ENCODE measurements at places on chromosomes 2 and 18.

DNA sequence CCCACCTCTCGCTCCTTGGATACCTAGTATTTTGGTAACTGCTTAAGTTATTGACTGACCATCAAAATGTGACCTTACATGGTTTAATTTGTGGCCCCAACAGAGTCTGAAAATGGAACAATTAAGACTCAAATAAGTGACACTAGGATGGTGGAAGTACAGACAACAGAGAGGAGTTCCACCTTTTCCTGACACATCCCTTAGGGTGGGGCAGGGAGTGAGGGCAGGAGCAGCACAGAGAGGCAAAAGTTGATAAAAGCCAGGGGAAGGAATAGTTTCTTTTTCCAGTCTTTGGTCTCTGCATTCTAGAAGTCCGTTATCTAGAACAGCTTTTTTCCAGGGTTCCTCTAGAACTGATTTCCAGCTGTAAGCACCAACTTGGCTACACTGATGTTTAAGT, 32.2 kb downstream of the FTCDNL1 start:
- DNase-seq: no peak

DNA sequence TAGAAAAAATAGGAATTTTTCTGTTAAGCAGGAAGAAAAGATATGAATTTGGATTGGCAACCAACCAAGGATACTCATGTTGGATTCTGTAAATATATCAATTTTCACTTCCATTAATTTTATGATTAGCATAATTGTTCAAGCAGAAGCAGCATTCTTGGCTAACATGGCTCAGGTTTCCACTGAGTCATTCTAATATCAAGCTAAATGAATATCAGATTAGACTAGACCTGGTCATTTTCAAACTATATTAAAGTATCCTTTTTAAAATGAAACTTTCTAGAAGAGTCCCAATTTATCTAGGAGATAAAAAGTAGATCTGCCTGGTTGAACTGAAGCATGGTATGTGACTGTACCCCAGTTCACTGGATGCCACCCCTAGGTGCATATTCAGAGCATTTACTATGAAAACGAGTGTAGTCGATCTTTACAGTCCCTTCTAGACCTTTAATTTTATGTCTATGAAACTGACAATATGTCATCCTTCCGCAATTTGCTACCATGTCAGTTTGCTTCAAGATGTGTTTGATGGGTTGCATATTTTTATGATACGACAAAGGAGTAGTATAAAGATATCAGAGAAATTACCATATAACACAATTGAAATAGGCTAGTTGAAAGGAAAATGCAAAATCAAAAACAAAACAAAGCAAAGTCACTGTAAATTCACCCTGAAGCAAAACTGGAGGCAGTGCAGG, 704.9 kb downstream of the ERBB4 start:
- DNase-seq: no peak

DNA sequence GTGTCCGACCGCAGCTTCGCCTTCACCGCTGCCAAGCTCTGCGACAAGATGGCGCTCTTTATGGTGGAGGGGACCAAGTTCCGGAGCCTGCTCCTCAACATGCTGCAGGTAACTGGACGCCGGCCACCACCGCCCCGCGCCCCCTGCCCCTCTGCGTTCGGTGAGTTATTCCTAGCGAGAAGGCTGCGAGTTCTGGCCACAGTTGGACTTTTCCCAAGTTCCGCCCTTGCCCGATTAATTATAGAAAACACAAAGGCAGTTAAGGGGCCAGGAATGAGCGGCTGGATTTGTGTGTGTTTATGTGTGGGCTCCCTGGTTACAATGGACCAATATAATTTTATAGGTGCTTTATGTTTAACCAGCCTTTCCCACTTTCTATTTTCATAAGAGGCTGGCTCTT, 189.2 kb downstream of the SMAD7 start:
- DNase-seq: no peak

DNA sequence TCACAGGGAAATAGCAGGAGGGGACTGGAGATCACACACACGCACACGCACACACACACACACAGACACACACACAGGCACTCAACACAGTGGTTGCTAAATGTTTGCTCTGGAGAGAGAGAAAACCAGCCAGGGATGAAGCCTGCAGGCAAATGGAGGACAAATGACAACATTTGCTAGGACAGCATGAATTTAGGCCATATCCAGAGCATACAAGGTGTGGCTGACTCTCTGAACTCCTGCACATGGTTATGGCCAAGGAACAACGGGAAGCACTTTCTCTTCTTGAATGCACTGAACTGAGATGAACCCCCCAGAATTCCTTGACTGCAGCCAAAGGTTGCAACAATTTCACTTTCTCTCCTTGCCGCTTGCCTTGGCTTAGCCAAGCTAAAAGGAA, 230.0 kb upstream of the RASGRP3 start:
- DNase-seq: no peak

- DNase-seq: no peak
These were observed at the start of gene PKDCC for GRCh38 chr2:42047488-42048298. Gene PKDCC, plus strand, starts transcription at chr2:42048021. Its CDS starts 179 bp downstream, at chr2:42048200.

DNA sequence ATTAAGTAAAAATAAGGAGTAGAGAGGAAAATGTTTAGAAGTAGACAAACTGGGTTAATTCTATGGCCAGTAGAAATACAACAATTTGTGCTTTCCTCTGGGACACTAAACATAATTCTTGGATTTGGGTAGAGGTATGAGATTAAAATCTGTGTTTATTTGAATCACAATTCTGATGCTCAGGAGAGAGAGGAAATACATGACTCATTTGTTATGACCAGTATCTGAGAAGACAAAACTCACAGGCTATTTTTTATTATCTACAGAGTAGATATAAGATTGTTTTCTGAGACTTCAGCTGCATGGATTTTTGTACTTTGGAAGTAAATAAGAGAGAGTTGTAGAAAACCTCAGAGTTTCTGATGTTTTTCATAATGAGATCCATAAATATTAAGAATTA, 315.7 kb upstream of the CWC22 start:
- DNase-seq: no peak

- DNase-seq: no peak
These were observed 275.3 kb downstream of the GALR1 start for GRCh38 chr18:77524909-77525308.

GRCh38 chr2:235021752-235022151, 69.9 kb downstream of the SH3BP4 start:
- no peak for DNase-seq

GRCh38 chr2:3233877-3234276, 143.7 kb downstream of the EIPR1 start:
- no peak for DNase-seq

DNA sequence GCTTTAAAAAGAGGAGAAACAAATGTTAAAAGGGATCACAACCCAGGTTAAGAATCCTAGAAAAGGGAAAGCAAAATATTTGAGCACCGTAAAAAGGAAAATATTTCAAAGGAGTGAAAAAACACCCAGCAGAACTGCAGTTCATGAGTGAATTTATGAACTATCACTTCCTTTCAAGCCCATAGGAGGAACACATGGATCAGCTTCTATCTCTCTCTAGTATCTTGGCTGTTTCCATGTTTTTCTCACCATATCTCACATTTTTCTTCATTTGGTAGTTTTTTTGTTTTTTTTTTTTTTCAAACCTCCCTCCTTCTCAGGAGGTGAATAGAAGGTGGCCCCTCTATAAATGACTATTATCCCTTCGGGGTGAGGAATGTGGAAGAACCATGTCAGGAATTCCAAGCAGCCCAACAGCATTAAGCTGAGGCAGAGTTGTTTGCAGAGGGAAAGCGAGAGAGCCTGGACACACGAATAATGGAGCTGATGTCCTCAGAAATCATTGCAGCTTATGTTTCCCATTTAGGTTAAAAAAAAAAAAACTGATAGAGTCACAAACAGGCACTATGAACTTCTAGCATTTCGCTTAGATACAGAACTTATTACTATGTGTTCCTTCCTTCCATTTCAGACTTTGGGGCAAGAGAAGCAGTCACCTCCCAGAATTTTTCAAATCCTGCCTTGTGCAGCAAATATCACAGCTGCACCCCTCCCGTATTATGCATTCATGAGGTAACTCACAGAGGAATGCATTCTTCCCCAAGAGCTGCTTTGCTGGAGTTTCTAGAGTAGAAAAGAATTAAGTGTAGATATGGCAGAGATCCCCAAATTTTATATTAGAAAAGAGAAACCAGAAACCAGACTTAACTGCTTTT, 315.6 kb downstream of the IRS1 start:
- no peak for DNase-seq

DNA sequence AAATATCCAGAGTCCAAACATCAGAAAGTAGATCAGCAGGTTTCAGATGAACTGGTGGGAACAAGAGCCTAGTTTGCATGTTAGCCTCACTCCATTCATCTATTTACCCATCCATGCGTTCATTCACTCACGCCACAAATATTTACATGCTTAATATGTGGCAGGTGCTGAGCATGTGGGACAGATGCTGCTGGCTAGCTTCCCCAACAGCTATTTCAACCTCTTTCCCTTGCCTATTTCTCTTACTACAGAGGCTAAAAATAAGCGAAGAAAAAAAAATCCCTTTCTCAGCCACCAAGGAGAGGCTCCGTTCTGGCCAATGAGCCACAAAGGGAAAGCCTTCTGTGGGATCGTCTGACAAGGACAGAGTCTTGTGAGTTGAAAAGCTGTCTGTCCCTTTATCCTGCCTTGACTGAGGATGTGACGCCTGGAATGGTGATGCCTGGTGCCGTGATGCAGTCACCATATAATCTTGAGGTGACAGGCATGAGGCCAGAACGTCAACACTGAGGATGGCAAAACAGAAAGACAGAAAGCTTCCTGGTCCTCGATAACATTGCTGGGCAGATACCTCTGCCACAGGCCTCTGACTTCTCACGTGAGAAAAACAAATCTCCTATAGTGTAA, 78.2 kb downstream of the KCTD1 start:
- no peak for DNase-seq

DNA sequence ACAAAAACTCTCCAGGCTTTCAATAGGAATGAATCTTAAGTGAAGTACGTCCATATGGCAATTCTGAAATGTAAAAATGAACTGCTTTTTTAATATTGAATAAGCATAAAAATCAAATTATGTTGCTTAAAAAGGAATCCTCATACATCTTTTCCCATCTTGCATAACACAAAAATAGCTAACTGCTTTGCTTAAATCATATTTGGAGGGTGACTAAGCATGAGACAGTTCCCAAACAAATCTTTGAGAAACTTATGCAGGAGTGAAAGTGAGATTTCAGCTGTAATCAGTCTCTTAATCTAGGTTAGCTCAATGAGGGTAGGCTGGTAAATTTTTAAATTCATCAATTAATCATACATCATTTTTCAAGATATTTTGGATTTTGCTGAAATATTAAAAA, 111.5 kb downstream of the MBD5 start:
- DNase-seq: no peak

GRCh38 chr2:230812033-230812432, 52.7 kb upstream of the ITM2C start:
- DNase-seq: no peak

DNA sequence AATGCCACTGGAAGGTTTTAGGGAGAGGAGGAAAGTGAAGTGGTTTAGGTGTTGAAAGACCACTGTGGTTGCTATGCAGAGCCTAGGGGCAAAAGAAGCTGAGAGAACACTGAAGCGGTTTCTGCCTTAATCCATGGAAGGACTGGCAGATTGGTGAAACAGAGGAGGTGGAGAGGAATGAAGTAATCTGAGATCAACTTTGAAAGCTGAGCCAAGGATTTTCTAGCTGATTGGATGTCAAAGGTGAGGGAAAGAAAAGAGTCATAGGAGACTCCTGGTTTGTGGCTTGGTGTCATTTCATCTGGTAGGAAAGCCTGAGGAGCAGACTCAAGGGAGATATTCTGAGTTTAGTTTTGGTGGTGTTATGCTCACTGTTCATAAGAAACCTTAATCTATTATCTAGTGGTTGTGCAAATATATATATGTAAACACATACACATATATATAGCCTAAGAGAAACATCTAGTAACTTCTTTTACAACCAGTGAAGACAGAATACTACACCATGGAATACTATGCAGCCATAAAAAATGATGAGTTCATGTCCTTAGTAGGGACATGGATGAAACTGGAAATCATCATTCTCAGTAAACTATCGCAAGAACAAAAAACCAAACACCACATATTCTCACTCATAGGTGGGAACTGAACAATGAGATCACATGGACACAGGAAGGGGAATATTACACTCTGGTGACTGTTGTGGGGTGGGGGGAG, 134.1 kb upstream of the CREB1 start:
- no peak for DNase-seq

DNA sequence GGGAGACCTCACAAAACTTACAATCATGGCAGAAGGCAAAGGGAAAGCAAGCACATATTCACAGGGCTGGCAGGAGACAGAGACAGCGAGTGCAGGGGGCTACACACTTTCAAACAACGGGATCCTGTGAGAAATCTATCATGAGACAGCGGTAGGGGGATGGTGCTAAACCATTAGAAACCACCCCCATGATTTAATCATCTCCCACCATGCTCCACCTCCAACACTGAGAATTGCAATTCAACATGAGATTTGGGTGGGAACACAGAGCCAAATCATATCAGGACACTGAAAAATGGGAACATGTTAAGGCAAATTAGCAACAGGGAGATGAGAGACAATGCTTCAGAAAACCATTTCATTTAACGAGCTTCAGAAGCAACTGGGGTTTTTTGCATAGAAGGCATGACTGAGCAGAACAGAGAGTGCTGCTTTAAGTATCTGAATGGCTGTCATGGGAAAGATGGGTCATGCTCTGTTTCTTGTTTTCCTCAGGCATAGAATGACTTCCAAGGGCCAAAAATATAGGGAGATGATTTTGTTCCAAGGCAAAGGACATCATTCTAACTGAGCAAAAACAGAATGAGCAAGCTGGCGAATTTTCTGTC, 100.8 kb upstream of the MAP2 start:
- DNase-seq: no peak

GRCh38 chr2:221641181-221641871, 69.2 kb upstream of the EPHA4 start:
- DNase-seq: no peak

GRCh38 chr2:105468582-105469042, 69.8 kb upstream of the FHL2 start:
- DNase-seq: no peak

GRCh38 chr2:25674077-25674362, 643 bp upstream of the DTNB start:
- no peak for DNase-seq

- DNase-seq: no peak
These were observed 1.4 kb downstream of the RAB11FIP5 start for GRCh38 chr2:73111073-73112025.

GRCh38 chr2:172623249-172623965, 67.5 kb downstream of the PDK1 start:
- DNase-seq: no peak

DNA sequence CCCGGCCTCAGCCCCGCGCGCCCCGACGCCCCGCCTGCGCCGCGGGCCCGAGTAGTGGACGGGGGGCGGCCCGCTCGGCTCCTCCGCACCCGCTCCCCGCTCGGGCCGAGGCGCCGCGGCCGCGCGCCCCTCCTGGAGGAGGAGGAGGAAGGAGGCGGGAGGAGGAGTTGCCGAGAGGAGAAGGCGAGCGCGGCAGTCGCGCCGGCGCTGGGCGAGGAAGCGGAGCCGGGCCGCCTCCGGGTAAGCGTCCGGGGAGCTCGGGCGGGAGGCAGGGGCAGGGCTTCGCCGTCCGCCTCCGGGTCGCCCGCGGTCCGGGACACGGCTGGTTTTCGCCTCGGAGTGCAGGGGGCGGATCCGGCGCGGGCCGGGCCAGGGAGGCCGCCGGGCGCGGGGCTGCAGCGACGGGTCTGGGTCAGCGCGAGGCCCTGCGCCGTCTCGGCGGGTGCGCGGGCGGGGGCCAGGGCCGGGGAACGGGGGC, at the start of gene SOCS6:
Gene SOCS6 (plus strand): TSS at position 195 of the 478 bp plus-strand sequence. CDS start 35,624 bp downstream, outside the sequence.
- no peak for DNase-seq

GRCh38 chr18:79496978-79497637, 101.4 kb downstream of the NFATC1 start:
- no peak for DNase-seq
